ENCODE measurements at places on chromosomes 4 and X.

DNA sequence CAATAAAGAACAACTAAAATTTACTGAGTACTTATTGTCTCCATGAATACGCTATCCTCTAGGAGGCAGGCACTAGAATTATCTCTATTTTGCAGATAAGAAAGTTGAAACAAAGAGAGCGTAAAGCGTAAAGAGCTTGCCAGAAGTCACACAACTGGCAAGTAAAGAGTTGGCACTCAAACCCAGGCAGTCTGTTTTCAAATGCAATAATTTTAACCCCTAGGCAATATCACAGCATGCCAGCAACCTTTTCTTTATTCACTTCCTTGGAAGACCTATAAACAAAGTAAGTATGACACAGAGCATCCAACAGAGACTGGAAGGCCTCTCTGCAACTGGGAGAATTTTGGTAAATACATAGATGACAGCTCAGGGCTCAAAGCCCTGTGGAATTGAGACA is 23.2 kb upstream of the AMELX start:
- no peak for DNase-seq

GRCh38 chr4:38811297-38811696 is 6.7 kb upstream of the TLR1 start:
- DNase-seq, result no peak

DNA sequence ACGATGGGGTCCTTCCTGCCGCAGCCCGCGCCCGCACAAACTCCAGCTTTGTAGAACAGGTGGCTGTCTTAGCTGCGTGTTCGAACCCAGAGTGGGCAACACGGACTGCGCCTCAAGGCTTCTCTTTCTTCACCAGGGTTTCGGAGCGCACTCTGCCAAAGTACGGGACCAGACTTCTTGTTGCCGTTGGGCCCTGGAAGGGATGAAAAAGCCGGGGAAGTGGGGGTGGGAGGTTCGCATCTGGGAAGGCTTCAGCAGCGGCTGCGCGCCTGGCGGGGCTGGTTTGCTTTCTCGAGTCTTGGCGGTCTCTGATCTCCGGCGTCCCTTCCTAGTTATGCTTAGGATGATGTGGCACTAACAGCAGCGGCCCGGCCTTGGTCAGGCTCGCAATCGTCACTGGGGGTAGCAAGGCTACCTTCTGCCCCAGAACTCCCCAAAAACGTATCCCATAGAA is 673 bp downstream of the PARM1 start:
- DNase-seq, result no peak

GRCh38 chr4:185211035-185211434 is 1.6 kb downstream of the SNX25 start:
- no peak for DNase-seq

DNA sequence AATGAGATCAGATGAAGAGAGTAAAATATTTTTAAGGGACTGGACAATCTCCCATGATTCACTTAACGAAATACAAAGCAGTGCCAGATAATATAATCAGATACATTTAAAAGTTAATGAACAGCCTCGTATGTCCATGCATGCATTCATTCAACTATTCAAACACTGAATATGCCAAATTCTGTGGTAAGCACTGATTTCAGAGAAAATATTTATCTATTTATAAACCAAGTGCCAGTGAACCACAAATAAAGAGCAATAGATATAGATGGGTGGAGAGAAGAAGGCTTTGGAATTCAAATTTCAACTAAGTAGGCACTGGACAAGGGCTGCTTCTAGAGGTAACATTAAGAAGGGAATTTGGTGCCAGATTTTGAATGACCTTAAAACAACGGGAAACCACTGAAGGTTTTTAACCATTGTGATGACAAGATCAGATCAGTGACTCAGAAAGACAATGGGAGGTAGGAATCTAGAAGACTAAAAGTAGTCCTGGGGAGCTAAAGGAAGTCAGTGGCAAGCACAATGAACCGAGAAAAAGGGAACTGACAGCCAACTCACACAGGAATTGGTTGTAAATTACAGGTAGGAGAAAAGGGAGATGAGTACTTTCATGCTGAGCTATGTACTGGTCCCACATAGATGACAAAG is 14.2 kb downstream of the ELOVL6 start:
- no peak for DNase-seq

DNA sequence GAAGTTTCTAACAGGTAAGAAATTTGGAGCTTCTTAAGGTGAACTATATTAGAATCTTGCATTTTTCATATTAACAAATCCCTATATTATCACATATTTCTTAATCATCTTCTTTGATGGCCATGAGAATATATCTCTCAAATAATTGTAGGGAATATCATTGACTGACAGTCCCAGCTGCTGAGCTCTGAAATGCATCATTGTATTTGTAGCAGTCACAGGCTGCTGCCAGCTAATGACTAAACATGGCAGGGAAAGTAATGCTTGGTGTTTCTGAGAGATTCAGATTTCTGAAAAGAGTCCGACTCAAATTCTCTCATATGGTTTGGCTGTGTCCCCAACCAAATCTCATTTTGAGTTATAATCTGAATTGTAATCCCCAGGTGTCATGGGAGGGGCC is 171.9 kb downstream of the TRAM1L1 start:
- DNase-seq, result no peak

DNA sequence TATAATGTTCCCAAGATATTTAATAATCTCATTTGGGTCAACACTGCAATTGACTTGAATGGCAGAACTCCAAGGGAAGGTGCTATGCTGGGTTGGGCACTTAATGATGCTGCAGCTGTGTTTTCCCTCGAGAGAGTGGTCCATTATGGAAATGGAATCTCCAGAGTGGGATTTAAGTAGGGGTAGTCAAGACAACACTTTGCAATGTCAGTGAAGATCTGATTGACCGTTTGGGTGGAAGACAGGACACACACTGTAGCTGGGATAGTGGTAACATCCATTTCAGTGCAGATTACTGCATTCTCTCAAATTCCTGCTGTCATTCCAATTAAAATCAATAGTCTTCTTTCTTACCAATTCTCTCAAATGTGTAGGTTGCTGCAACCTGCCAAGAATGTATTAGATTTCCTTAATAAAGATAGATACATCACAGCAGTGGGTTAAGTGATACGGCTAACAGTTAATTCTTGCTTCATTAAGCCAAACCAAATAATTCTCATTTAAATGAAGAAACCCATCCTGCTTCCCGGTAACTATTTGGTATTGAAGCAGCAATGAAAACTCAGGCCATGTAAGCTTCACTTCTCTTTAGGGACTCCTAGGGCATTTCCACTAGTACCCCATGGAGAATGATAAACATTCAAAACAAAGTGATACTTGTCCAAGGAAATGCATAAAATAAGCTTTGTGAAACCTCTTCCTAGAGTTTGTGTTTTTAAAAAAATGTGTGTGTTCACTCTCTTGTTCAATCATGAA is 40.5 kb upstream of the RASGEF1B start:
- no peak for DNase-seq

DNA sequence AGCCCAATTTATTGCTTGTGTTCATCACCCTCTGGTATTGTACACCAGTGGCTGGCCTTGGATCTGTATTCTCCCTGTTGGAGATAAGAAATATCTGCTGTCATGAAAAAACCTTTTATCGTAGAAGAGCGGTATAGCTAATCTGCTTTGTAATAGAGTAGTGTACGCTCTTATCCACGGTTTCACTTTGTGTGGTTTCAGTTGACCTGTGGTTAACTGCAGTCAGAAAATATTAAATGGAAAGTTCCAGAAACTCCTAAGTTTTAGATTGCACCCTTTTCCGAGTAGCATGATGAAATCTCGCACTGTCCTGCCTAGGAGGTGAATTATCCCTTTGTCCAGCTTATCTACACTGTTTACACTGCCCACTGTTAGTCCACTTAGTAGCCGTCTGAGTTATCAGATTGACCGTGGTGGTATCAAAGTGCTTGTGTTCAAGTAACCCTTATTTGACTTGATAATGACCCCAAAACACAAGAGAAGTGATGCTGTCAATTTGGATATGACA is 42.4 kb downstream of the KDM6A start:
- DNase-seq, result no peak

DNA sequence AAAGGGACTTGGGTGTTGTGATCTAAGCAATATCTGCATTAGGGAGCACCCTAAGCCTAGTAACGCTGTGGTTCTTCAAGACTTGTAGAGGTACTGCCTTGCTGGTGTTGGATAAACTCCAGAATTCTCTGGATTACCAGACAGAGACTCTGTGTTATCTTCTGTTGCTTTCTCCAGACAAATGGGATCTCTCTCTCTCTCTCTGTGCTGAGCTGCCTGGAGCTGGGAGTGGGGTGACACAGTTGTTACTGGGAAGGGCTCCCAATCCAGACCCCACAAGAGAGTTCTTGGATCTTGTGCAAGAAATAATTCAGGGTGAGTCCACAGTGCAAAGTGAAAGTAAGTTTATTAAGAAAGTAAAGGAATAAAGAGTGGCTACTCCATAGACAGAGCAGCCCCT is 48.8 kb downstream of the MCUB start:
- no peak for DNase-seq

DNA sequence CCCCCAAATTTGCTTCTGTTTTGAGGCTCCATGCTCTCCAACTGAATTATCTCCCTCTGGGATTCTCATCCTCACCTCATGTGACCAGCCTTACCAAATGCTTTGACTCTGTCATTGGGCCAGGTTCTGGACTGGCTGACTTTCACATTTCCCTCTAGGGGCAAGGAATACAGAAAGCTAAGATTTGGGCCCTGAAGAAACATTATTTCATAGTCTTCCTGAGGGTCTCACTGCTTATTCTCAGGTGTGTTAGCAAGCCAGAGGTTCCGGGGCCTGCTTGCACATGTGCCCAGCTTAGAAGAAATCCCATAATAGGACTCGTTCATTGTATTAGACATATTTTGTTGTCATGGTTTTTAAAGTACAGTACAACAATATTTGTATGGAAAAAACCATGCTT is 62.6 kb upstream of the TEX13D start:
- DNase-seq, result no peak

DNA sequence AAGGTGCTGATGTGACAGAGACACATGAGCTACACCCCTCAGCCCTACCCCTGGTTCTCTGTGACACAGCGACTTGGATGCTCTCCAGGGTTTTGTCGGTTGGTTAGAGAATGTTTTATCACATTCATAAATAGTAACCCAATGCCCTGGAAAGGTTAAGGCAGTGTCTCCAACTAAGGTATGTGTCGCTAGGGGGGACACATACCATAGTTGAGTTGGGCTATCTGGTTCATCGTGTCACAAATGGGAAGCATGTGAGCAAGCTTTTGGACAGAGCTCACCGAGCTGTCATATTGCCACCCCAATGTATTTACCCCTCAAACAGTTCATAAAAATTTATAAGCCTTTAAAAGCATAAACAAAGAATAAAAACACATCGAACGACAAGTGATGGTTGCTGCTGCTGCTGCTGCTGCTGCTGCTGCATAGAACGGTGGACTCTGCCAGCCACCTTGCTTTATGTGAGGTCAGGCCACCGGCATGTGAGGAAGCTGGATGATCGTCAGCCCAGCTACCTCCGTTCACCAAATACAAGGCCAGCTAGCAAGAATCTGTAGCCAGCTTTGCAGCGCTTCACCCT is 55.9 kb downstream of the STOX2 start:
- DNase-seq, result no peak

DNA sequence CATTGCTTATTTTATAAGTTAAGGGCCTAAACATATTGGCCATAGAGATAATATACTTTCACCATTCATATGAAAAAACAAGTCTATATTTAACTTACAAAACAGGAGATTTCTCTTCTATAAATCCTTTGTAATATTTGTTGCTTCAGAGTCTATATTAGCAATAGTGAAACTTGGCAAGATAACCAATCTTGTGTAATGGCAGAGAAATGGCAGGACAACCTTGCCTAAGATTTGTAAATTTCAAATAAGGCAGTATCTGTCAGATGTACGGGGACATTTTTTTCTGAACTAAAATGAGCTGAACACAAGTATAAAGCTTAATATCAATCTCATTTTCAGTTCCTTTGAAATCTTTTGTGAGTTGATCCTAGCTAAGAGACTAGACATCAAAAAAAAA is 17.8 kb upstream of the CPEB2 start:
- DNase-seq, result no peak

GRCh38 chr4:109465069-109465468 is 31.5 kb downstream of the SEC24B start:
- no peak for DNase-seq

GRCh38 chr4:79823148-79823763 is 249.8 kb downstream of the ANTXR2 start:
- DNase-seq, result no peak

- DNase-seq, result no peak
These were observed 44.7 kb downstream of the GALNT7 start for GRCh38 chr4:173213296-173213695.

DNA sequence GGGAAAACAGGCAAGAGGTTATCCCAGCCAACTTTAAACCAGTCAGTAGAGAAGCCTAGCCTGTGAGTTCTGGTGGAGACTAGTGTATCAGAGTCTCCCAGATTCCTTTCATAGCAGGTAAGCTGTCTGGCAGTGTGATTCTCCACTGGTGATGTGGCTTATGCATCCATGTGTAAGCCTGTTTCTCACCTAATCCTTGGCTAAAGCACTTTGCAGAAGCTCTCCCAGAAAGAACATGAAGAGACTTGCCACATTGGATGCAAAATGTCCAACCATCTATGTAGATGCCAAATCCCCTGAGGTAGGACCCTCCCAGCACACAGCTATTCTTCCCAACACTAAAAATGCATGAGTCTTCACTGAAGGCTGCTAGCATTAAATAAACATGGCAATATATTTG is 111.7 kb downstream of the CHRNA9 start:
- no peak for DNase-seq

DNA sequence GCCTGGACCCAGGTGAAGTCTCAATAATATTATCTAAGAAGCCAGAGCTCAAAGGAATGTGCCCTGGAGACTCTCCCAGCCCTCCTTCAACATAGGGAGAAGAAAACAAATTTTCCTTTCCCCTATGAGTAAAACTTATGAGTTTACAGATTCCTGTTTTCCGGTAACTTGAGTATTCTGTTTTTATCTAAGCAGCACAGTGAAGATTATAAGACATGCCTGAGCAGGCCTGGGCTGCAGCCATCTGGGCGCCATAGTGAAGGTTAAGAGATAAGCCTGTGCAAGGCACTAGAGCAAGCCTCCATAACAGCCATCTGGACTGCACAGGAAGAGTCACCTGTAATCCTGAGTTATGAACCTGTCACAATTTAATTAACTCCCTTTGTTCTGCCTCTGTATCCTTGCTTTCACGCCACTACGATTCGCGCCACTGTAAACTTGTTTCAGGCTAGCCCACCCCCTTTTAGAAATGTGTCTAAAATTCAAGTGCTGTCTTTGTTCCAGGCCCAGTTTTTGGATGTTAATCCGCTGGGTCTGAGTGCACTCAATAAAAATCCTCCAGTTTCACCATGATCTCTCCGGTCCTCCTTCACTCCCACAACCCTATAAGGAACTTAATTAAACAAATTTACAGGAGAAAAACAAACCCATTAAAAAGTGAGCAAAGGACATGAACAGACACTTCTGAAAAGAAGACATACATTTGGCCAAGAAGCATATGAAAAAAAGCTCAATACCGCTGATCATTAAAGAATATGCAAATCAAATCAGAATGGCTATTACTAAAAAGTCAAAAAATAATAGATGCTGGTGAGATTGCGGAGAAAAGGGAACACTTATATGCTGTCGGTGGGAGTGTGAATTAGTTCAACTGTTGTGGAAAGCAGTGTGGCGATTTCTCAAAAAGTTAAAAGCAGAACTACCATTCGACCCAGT is 189.5 kb downstream of the APBB2 start:
- no peak for DNase-seq
